Esophagus squamous epithelium (tissue), 5 donors: ENCODE measurements at places on chromosomes 12 and 14.
A peak's percentile ranks its signal among the peaks of the same experiment; 100 is the strongest.

DNA sequence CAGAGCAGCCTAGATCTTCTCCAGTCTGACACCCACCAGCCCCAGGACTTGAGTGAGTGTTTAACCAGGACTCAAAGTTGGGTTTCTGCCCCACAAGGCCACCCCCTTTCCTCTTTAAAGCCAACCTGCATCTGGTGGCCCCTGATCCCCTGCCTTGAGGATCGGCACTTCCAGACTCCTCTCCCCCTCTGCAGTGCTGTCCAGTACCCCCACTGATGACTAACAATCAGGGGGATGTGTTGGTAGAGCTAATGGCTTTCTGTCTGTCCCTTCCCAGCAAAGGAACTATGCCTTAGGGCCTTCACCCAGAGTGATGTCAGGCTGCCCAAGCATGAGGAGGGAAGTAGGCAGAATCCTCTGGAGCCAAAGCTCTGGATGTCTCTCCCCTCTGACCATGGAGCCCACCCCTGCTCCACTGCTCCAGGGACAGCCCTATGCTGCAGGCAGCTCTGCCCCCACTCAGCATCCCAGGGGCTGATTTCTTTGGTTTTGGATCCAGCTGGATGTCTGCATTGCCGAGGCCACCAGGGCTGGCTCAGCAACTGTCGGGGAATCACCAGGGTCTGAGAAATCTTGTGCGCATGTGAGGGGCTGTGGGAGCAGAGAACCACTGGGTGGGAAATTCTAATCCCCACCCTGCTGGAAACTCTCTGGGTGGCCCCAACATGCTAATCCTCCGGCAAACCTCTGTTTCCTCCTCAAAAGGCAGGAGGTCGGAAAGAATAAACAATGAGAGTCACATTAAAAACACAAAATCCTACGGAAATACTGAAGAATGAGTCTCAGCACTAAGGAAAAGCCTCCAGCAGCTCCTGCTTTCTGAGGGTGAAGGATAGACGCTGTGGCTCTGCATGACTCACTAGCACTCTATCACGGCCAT, 42.9 kb downstream of the DAD1 start:
- DNase-seq, result no peak

GRCh38 chr12:69039911-69040310, 106.9 kb upstream of the CPM start:
- no peak for DNase-seq

- DNase-seq, result no peak
Measured at GRCh38 chr14:89420502-89420901, 3.5 kb upstream of the FOXN3 start.

DNA sequence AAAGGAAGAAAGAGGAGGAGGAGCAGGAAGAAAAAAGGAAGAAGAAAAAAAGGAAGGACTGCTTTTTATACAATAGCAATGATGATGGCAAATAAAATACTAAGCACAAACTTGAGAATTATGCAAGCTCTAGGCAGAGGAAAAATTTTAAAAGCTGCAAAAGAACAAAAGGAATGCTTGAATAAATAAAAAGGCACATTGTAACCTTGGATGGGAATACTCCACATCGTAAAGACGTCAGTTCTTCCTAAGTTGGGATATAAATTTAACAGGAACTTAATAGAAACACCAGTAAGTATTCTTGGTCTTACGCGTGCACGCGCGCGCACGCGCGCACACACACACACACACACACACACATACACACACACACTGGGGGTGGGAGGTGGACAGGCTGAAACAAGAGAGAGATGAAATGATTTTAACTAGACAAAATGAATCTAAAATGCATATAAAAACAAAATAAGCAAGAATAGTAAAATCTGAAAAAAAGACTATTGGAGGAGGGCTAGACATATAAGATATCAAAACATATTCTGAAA, 43.0 kb downstream of the SERPINA3 start:
- DNase-seq, result no peak

- no peak for DNase-seq
Measured at GRCh38 chr12:121227294-121227693, 17.4 kb downstream of the P2RX4 start.

DNA sequence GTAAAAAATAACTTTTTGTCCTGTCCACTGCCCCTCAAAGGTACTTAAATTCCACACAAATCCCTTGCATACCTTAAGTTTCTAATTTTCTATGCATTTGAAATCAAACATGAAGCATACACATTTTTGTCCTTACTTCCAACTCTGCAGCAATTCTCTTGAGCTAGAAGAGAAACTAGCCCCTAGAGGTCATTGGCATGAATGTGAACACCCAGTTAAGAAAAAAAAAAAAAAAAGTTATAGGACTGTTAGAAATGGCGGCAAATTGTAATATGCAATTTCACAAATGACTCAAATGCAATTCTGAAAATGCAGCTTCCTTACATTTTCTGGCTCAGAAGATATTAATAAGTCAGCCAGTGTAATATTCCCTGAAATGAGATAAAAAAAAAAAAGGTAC, 4.6 kb upstream of the ESR2 start:
- DNase-seq, result no peak

- no peak for DNase-seq
Measured at GRCh38 chr12:108640802-108641445, 7.2 kb upstream of the SELPLG start.

DNA sequence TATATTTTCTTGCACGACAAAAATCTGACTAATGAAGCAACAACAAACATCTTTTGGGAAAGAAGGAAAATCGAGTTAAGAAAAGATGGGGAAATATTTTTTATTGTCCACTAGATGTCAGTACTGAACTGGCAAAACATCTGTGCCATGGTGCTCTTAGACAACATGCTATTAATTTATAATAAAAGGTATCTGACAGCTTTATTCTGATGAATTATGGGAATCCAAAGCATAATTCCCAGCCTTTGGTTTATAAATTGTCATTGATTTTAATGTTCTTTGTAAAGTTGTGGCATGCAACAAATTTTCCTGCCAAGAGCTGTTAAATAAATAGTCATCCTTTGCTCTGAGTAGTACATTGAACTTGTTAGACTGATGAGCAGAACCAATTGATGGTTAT, 231.2 kb downstream of the ETNK1 start:
- no peak for DNase-seq

GRCh38 chr12:19209661-19210060, 80.1 kb downstream of the PLEKHA5 start:
- DNase-seq, result no peak

GRCh38 chr14:99534863-99535262, 53.7 kb downstream of the CCNK start:
- DNase-seq, result no peak

- DNase-seq, result no peak
Measured at GRCh38 chr12:44428825-44429224, 447.3 kb downstream of the NELL2 start.

- peak; percentile 14 for DNase-seq
Measured at GRCh38 chr14:91873471-91874415, 6.4 kb upstream of the TC2N start.

GRCh38 chr12:9068086-9068485, 47.6 kb downstream of the A2M start:
- DNase-seq, result no peak

- DNase-seq, result no peak
Measured at GRCh38 chr12:18391151-18391550, 129.8 kb downstream of the PIK3C2G start.

- no peak for DNase-seq
Measured at GRCh38 chr12:53695152-53696145, 19.6 kb upstream of the ATP5MC2 start.

DNA sequence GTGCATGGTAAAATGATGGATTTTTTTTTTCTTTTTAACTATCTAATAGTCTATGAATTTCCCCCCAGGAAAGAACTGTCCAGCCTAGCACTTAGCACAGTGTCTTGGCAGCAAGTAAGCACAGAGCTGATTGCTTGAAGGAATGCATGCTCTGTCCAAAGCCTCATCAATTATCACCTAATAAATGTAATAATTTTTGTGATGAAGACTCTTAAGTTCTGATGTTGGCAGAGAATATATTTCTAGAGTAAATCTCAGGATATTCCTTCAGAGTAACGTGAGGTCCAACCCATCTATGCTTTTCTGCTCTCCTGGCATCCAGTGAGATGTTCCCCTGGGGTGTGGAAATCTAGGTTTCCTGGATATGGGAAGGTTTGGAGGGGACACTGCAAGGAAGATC, 152.4 kb downstream of the TMX1 start:
- no peak for DNase-seq

- DNase-seq, result no peak
Measured at GRCh38 chr14:63659726-63660125, 18.1 kb upstream of the WDR89 start.

- DNase-seq, result no peak
Measured at GRCh38 chr12:130498589-130499385, 161.1 kb downstream of the PIWIL1 start.

DNA sequence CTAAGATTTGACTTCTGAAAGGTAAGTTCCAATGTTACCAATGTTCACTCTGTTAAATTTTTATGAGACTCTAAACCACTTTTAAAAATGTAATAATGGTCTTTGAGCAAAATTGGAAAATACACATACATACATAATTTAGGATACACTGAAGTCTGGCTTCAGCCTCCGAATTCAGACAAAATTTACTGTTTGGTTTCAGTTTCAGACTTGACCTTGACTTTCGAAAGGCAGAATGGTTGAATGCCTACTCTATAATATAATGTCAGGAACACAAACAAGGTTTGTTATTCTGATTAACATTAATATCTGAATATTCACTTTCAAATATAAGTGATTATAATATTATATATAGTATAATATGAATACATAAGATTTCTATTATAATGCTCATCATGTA, 74.1 kb upstream of the KRAS start:
- DNase-seq, result no peak

DNA sequence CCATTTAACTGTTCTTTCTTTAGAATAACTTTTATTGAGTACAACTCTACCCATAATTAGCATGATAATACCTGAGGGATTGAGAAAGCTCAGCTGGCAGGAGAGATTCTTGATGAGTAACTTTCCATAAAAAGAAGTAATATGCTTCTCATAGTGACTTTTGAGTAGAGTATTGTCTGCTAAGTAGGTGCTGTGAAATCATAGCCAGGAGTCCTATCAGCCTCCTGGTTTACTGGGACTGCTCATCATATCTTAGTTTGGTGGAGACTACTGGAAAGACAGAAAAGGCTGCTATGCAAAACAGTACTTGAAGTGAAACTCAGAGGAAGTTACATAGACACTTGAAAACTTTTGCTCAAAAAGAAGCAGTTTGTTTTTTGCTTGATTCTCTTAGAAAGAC, 113.3 kb upstream of the ATP2B1 start:
- no peak for DNase-seq

DNA sequence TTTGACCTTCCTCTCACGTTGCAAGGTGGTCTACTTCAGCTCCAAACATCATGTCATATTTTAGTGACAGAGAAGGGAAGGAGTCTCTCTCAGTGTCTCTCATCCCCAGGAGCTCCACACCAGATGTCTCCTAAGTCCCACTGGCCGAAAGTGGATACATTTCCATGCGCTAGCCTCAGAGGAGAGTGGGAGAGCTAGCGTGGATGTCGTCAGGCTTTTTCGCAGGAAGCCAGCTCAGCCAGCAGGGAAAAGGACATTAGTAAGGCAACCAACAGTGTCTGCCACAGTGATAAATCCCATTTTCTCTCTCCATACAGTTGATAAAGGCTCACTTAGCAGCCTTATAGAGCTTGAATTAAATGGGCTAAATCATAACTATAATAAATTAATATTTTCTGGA, 155.7 kb downstream of the PELI2 start:
- DNase-seq, result no peak

DNA sequence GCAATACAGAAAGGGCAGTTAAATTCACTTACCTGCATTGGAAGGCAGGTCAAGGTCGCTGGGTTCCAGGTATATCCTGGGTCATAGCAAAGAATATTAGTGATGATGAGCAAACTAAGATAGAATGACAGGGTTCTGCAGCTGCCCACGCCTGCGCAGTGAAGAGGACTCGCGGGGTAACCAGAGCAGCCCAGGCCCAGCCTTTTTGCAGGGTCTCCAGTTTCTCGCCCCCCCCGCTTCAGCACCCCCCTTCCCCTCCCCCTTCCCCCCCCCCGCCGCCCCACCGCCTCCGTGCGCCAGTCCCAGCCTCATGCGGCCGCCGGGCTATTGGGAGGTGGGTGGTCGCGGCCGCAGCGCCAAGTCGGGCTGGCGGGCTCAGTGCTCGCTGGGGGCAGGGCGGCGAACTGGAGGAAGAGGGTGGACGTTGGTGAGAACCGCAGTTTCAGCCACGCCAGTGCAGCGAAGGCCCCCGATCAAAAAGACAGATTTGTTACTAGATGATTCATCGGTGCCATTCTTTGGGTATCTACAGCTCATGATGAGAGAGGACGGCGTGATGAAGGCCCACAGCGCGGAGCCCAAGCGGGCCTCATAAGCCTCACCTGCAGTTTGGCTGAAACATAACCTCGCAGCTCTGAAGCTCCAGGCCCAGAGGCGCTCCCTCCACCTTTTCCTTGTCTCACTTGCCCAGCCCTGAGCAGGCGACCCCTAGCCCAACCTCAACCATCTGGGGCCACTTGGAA, 20.2 kb downstream of the SLC2A3 start:
- DNase-seq, result no peak

DNA sequence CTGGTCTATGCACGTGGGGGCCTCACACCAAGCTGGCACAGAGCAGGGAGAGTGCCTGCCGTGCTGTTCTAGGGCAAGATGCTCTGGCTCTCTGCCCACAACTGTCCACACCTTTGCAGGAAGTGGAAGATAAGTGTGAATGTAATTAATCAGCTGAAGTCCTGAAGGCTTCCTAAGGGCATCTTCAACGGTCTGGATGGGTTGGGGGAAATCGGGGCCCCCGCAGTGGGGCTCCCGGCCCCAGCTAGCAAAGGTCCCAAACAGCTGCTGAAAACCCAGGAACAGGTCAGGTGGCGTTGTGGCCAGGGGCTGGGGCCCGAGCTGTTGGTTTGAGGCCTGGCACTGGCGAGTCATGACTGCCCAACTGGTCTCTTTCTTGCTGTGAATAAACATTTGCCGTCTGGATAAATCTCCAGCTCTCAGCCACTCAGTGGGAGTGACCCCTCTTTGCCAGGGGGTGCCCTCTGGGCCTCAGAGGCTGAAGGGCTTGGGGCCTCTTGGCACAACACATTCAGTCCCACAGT, 6.7 kb upstream of the SLC25A29 start:
- no peak for DNase-seq

GRCh38 chr12:19125325-19125724, 4.2 kb upstream of the PLEKHA5 start:
- DNase-seq, result no peak

GRCh38 chr12:7433276-7433822, 10.6 kb downstream of the CD163L1 start:
- DNase-seq, result no peak

DNA sequence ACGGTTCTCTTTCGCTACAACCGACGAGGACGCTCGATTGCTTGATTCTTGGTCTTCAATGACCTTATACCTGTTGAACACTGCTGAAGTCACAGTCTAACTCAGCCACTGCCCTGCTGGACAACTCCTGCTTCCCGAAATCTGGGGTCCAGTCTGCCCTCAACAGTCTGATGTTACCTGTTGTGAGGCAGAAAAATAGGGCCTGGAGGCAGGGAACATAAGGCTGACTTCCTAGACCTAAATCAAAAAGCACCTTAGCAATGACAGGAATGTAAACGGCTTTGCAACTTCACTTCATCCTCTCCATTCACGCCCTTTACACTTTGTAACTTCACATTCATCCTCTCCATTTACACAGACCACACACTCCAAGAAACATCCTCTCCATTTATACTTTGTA, 597 bp upstream of the GLTP start:
- no peak for DNase-seq
